ENCODE measurements at places on chromosomes 1 and 21.

DNA sequence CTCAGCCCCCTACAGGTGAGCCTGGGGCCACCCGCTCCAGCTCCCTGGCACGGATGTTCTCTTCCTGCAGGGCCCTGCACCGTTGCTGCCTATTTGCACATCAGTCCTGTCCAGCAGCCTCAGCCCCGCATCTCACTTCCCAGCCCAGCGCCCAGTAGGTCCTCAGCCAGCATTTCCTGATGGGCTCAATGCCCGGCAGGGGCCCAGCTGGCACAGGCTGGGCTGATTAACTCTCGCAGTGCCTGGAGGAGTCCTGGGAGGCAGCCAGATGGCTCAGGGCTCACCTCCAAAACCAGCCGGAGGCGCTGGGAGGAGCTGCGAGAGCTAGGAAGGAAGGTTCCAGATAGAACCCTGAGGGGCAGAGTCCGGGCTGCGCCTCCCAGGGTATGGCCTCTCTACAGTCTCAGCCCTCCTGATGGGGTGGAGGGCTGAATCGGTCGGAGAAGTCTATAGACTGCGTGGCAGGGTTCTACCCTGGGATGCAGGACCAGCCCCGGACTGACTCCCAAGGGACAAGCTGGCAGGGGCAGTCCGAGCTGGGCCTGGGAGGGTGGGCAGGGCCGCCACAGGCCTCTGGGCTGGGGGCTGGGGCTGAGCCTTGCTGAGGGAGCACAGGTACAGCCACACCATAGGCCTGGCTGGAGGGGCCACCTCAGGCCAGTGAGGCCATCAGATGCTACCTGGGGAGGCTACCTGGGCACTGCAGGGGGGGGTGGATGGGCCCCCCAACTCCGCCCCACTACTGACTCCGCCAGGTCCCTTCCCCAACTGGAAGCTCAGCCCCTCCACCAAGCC, 19.2 kb upstream of the CLSTN1 start:
- DNase-seq: no peak

DNA sequence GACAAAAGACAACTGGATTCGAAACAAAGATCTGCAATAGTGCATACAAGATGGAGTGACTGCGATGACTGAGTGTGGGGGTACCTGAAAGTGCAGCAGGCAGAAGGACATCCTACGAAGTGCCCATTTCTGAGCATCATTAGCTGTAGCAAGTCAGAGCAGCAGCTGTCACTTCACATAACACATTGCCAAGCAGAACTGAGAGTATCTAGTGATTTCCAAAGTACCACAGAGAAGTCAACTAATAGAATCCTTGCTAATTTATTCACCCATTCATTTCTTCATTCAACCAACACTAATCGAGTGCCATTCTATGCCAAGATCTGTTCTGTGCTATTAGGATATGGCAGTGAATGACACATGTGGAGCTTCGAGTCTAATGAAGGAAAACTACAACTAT, 31.6 kb upstream of the CAMSAP2 start:
- DNase-seq: no peak

GRCh38 chr1:15683345-15684039, 628 bp upstream of the PLEKHM2 start:
- no peak for DNase-seq

DNA sequence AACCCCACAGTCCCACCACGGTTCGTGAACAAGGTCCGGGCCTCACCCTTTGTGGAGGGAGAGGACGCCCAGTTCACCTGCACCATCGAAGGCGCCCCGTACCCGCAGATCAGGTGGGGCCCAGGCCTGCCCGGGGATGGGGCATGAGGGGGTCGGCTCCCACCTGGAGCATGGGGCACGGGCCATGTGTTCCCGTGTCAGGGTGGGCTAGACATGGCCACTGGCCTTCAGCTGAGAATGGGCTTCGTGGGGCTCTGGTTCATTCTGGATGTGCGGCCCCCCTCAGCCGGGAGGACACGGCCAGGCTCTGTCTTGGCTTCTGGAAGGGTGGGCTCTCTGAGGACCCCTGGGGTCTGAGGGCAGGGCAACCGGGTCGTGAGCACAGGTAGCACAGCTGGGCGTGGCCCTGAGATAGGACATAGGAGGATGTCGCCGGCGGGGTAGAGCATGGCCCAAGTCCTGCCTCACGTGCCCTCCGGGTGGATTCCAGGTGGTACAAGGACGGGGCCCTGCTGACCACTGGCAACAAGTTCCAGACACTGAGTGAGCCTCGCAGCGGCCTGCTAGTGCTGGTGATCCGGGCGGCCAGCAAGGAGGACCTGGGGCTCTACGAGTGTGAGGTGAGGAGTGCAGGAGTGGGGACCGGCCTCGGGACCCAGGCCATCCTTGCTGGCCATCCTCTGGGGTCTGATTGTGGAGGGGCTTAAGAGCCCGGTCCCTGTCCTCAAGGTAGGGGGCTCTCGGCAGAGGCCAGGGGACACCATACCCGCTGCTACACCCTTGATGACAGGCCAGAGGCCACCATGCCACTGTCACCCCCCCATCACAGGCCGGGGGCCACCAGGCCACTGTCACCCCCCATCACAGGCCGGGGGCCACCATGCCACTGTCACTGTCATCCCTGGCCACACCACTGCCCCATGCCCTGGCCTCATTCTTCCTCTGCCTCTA, 55.5 kb downstream of the TRIM11 start:
- no peak for DNase-seq

GRCh38 chr1:205321162-205321958, at the start of gene NUAK2:
Gene NUAK2 (minus strand): TSS chr1:205321745. CDS start chr1:205321628, 117 bp downstream.
- peak; percentile 68 for DNase-seq

DNA sequence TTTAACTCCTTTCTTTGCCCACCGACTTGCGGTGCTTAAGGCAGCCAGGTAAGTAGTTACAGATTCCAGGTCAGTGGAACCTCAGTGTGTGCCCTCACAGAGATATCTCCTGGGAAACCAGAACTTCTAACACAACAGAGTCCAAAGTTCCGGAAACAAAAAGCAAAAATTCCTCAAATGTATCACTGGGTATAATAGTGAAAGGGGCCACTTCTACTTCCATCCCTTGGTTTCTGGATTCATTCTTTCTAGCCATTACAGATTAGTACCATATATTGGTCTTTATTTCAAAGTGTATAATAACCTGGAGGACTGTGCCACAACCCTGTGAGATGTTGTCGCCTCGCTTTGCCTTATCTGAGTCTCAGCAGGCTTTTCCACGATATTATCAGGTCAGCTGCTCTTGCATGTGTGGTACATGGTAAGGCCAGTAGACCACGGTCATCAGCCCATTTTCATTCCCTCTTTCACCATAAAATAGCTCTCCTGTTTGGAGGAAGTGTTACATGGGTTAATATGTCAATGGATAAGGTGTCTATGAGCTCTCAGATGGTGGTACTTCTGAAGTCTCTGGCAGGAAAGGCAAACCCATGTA, 14.9 kb upstream of the VASH2 start:
- DNase-seq: no peak

DNA sequence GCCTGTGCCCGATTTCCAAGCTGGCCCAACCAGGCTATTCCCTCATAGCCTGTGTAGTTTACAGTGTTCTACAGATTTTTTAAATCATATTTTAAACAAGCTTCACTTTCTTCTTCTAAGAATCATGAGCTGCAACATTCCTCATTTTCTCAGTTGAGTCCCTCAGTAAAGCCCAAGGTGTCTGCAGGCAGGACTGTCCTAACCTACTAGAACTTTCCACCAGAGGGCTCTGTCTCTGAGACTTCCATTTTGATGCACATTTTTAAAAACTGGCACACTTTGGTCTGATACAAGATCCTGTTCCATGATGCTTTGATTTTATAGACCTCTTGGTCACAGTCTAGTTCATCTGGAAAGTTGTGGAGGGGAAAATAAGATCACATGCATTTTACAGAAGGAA, 21.6 kb upstream of the SLAMF6 start:
- DNase-seq: no peak

- no peak for DNase-seq
Observed at GRCh38 chr1:43867976-43868740, 65.4 kb upstream of the ARTN start.

- no peak for DNase-seq
Observed at GRCh38 chr1:159943278-159943640, 2.2 kb downstream of the IGSF9 start.

DNA sequence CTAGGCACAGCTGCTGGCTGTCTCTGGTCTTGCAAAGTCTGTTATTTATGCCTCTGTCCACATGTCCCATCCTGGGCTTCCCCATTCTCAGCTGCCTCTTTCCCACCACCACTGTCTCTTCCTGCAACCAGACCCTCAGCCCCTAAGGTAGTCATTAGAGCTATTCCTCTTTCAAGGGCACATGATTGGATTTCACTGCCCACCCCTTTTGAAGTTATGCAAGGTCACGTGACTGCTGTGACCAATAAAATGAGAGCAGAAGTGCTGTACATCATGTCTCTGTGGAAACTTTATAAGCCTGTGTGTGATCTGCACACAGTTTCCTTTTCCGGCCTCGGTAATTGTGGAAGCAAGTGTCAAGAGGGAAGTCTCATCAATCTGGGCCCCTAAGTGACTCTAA, 136.6 kb upstream of the HMGB4 start:
- DNase-seq: no peak

DNA sequence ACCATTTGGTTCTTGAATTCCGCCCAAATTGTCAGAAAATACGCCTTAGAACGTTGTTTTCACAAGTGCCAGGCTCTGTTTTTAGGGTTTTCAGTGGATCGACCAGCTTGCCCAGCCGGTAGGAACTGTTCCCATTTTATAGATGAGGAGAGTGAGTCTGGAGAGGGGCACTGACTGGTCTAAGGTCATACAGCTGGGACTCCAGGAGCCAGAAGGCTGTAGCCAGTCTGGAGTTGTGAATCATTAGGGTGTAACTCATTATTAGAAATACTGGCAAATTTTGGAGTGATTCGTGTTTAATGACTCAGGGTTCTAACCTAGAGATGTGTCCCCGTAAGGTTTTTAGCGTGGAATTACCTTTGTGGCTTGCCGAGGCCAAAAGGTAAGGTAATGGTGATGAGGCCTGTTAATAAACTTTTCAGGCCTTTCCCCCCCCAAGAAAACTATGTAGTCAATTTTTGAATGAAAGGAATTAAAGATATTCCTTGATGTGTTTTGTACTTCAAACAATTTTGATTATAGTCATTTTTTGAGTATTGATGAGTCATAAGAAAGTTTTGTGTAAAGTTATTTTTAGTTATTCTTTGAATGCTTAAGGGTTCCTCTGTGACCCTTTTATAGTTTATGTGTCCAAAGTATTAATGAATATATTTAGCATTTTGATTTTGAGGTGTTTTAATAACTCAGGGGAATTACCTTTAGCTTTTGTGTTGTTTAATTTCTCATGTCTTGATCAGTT, 2.1 kb downstream of the DYRK1A start:
- DNase-seq: no peak

- DNase-seq: no peak
Observed at GRCh38 chr1:146036241-146036964, 14.9 kb upstream of the HJV start.

DNA sequence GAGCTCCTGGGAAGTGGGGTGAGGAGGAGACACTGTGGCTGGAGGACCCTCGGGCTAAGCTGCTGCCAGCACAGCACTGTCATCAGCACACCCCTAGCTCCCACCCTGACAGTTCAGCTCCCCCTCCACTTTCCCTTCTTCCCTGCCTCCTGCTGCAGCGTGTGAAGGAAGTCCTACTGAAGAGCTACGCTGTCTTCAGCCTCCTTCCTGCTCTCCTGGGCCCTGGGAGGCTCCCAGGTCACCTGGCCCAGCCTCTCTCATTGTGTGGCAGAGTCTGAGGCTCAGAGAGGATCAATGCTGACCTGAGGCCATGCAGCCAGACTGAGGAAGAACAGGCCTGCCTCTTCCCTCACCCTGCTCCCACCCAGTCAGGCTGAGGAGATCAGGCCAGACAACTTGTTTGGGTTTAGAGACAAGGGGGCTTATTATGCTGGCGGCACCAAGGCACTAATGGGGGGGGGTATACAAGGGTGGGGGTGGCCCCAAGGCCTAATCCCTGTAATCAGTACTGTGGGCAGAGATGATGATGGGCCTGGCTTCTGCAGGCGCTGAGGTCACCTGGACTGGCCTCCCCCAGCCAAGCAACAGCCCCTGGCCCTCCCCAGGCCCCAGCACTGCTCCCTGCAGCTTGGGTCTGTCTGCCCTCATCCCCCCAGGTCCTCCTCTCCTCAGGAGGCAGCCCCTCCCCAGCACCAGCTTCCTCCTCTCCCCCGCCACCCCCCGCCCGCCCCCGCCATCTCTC, 9.1 kb downstream of the NES start:
- DNase-seq: no peak

GRCh38 chr1:53183095-53183990, 13.3 kb upstream of the CPT2 start:
- DNase-seq: no peak

- no peak for DNase-seq
Observed at GRCh38 chr1:64470665-64471217, 812 bp downstream of the CACHD1 start.

DNA sequence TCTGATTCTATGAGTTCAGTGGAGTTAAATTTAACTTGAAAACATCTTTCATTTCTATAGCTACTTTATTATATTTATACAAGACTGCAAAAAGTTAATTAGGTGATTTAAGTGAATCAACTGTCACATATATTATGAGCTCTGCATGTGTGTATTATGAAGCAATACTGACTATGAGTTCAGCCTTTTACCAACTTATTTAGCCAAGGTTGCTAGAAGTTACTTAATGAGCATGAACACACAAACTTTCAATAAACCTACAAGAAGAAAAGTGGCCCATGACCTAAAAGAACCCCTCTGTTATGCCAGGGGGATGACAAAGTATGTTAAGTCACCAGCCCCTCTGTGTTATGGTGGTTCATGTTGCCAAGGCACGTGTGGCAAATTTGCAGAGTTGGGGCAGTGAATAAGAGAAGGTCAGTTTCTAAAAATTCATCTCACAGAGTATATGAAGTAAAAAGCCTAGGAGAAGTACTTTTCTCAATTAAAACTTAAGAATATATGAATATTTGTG, 86.7 kb upstream of the LYPLAL1 start:
- no peak for DNase-seq

DNA sequence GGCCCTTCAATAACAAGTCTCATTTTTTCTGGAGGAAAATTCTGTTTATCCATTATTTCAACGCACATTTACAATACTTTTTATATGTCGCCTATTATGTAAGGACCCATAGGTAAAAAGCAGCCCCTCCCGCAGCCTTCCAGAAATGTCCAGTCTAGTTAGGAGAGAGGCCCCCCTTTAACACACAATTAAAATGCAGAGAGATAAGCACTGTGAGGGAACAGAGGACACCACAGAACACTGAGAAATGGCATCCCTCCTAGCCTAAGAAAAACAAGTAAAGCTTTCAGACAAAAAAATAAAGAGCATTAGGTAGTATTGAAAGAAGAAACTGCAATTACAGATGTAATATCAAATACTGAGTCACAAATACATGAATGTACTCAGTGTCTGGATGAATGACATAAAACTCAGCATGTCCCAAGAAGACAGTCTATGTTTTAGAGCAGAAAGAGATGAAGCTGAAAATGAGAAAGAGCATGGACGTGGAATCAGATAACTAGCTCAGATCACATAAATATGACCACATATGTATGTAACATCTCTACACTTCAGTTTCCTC, 62.9 kb downstream of the DAB1 start:
- DNase-seq: no peak

DNA sequence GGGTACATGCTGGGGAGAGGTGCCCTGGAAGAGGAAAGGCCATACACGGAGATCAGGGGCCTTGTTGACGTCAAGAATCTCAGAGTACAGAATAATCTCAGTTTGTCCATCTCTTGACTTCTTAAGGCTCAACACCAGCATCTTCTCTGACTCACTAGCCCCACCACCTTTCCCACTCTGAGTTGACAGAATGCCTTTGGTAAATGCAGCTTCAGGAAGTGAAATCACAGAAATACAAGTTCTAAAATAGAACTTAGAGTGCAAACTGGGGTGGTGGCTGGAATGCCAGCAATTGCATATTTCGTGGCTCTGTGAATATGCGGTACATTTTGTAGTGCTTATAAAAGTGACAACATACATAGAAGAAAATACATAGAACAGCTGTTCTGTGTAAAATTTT, 1.6 kb downstream of the COG2 start:
- DNase-seq: no peak
